ENCODE measurements at places on chromosomes 7 and 10.

- no peak for DNase-seq
Measured at GRCh38 chr7:148474481-148475025, 116.0 kb upstream of the C7orf33 start.

DNA sequence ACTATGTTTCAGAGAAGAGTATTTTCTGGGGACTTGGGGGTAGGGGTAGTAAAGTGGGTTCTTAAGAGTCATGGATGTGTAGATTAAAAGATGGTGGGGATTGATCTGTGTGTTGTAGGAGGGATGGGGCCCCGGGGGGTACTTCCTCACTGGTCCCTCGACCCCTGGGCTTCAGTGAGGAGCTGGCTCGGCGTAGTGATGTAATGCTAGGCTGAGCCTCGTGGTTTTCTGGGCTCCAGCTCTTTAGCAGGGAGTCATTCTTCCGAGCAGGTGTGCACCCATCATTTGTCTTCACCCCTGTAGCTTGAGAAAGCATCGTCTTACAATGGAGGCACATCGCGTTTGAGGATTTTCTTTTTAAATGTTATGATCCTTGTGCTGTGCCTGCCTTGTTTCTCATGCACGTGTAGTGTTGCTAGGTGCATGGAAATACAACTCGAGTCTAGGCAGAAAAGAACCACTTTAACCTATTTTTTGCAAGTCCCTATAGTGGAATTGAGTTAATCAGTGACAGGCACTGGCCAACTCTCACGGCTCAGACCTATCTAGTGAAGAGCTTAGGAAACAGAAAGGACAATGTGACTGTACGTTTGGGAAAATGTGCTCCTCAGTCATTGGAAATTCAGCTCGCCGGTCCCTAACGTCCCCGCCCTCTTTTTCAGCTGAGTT, 106.1 kb upstream of the BTBD16 start:
- no peak for DNase-seq

- DNase-seq: no peak
Measured at GRCh38 chr10:96556003-96556402, 30.8 kb downstream of the TM9SF3 start.

- DNase-seq: no peak
Measured at GRCh38 chr10:75043256-75044131, 68.0 kb upstream of the SAMD8 start.

- DNase-seq: no peak
Measured at GRCh38 chr7:44156453-44157010, 15.4 kb upstream of the MYL7 start.

GRCh38 chr7:55517191-55517633, 55.1 kb downstream of the VOPP1 start:
- no peak for DNase-seq

GRCh38 chr10:1230138-1230537, 174.0 kb downstream of the WDR37 start:
- DNase-seq: no peak

DNA sequence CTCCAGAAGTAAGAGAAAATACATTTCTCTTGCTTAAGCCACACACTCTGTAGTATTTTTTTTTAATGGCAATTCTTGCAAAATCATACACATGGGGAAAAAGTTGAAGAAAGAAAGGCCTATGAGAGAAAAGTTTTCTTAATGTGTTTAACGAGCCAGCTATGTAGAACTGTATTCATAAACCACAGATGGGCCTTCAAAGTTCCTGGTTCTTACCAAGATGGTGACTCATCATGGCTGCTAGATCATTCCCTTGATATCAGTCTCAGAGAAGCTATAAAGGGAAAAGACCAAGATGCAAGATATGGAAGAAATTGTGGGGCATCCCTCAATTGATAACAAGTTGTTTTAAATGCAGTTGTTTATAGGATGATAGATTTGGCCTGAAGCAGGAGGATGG, 992.7 kb upstream of the MBL2 start:
- DNase-seq: no peak
